Stimulated activated CD8-positive, alpha-beta memory T cell treated with anti-CD3 and anti-CD28 coated beads, Interleukin-7, amount 100 ng/mL, for 48 hours (primary cell): ENCODE measurements at places on chromosomes 4 and X.

DNA sequence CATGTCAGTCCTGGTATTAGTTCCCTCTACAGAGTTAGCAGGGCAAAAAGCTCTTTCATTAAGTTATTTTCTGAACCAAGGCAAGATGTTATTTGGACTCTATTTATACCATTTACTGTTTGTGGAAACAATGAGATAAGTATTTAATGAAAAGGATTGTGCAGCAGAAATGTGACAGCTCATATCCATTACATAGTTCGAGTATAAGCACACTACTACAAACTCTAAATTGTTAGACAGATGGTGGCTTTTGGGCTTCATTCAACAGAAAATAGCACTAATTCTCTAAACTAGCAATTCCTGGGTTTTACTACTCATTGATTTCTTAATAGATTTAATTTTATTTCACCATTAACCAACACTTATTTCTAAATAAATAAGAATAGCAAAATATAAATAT is 95.2 kb upstream of the ANK2 start:
- DNase-seq: no peak

GRCh38 chr4:147525494-147526271 is 44.8 kb downstream of the EDNRA start:
- DNase-seq: no peak

DNA sequence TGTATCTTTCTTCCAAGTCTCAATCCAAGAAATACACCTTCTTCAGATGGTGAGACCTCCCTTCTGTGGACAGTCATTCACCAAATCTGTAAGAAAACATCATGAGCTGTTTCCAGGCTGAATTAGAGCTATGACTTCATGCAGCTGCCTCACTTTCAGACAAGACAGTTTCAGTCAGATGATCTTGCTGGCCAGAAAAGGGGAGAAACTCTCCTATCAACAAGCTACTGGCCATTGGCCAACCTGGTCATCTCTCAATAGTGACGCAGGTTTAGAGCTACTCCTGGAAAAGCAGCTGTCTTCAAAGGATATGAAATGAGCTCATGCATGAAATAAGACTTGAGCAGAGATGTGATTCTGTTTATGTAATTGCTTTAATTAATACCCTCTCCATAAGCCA is 69.6 kb upstream of the NDP start:
- DNase-seq: no peak

DNA sequence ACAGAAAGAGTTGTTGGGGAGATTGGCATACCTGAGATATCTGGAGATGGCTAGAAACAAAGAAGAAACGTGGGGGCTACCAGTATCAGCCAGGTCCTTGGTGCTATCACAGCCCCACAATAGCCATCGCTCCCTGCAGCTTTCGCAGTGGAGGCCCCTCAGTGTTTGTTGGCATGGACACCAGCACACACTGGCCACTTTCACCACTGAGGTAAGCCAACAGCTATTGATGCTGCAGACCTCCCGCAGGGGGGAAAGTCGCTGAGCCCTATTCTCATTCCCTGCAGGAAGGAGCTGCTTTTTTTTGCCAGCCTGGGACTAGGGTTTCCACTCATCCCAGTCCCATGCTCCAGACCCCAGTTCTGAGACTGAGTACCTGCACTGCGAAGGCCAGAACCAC is 879.2 kb upstream of the IGFBP7 start:
- DNase-seq: no peak

GRCh38 chr4:177103619-177104018 is 206.1 kb upstream of the NEIL3 start:
- DNase-seq: no peak

- DNase-seq: no peak
Measured at GRCh38 chr4:44544158-44544557, 95.5 kb upstream of the KCTD8 start.

DNA sequence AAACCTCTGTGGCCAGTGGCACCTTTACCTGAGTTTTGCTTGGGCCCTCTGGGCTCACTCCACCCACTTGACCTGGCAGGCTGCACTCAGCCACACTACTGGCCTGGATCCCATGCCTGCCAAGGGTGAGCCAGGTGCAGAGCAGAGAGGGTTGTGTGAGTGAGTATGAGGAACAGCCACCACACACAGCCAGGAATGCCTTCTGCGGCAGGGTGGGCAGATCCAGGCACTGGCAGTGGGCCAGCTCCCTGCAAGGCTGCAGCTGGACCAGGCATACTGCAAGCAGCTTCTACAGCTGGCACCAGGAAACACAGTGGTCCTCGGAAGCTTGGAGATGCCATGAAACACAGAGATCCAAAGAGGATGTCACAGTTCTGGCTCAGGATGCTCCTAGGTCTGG is 570.1 kb upstream of the ACTRT1 start:
- no peak for DNase-seq

DNA sequence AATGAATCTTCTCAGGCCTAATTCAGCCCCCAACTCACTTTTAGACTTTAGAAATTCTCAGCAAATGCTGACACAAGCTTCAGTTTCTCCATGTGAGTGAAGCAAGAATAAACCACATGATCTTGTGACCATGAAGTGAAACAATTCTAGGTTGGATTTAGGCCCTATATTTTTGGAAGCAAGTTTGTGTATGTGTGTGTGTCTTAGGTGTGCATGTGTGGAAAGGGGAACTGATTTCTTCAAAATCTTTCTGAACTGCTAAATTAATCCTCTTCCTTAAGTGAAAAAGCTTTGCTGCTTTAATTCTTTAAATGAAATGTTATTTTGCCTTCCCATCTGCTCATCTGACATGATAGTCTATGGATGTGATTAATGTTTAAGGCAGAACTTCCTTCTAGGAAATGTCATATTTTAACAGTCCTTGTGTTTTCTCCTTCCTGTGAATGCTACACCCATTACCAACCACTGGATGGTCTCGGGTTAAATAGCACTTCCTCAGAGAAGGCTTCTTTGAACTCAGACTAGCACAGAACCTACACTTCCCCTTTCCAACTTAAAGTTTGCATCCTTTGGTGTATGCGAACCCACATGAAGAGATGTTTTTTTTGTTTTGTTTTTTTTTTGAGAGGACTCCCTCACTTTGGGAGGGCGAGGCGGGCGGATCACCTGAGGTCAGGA is 1.2 kb upstream of the TMEM144 start:
- no peak for DNase-seq

GRCh38 chr4:188647820-188648370 is 508.7 kb downstream of the TRIML1 start:
- no peak for DNase-seq

GRCh38 chr4:112532267-112532666 is 16.3 kb upstream of the NEUROG2 start:
- DNase-seq: no peak

DNA sequence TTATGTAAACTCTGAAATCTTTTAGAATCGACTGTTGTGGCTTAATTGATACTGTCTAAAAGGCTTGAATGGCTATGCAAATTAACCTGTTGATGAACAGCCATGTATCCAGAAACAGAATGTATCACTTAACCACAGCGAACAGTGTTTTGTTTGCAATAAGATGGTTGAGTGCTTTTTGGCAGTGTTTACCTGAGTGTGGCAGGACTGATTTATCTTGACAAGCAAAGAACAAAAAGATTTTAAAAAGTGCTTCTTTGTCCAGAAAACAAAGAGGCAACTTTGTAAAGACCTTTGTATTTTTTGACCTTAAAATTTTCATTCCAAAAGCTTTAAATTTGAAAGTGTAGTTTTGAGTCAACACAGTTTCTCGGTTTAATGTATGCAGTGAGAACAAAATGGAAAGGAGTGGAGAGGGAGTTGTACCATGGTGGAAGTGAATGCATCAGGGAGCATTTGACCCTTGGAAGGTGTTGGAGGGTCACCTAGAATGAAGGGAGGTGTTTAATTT is 18.0 kb downstream of the ARHGAP10 start:
- DNase-seq: no peak

- DNase-seq: no peak
Measured at GRCh38 chrX:121365572-121366161, 318.3 kb downstream of the GLUD2 start.

- DNase-seq: no peak
Measured at GRCh38 chr4:3367866-3368265, 73.9 kb upstream of the HGFAC start.

DNA sequence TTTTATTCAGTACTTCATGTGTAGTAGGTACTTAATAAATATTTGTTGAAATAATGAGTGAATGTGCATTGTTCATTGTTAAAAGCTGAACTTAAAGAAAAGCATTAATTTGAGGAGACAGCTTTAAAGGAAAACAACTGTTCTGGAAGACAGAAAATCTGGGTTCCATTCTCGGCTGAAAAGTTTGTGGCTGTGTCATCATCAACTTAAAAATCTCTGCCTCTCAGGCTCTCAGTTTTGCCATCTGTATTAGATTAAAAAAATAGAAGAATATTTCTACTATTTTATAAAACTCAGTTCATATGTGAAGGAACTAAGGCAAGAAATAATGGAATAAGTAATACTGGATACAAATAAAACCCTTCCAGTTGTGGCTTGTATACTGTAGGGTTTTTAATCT is 62.5 kb downstream of the FSTL5 start:
- no peak for DNase-seq

- DNase-seq: no peak
Measured at GRCh38 chr4:31995943-31996901, 1276.1 kb downstream of the PCDH7 start.

GRCh38 chrX:68299898-68300297 is 133.4 kb downstream of the OPHN1 start:
- DNase-seq: no peak

GRCh38 chr4:169342906-169343564 is 72.3 kb upstream of the SH3RF1 start:
- DNase-seq: no peak

DNA sequence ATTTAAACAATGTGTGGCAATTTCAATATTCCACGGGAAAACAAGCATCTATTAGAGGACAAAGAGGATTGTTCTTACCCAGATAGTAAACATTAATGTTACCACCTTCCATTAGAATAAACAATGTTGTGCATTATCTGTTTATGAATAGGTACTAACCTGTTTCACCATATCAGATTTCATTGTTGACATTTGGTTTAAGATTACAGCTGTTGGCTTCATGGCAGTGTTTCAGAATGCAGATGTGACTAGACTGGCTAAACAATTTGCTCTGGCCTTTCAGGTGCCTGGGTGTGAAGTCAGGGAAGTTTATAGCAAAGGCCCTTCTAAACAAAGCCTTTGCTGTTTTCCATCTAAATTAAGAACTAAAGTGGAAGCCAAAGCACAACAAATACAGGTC is 464.7 kb upstream of the FAM47C start:
- no peak for DNase-seq

- DNase-seq: no peak
Measured at GRCh38 chr4:87530868-87531267, 1.7 kb upstream of the SPARCL1 start.

DNA sequence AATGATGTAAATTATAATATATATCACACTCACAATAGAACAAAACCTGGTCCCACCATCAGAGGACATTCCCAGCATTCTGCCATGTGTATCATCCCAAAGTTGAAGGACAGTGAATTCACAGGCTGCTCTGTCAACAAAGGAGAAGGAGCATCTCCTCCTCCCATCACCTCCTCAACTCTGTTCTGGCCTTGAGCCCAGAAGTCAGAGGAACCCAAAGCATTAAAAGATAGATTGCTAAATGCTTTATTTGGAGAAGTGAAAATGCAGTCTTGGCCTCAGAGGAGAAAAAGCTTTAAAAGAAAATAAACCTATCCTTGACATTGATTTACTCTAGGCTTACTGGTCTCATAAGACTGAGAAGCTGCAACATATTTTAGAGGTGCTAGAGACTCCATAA is 268.8 kb upstream of the RASGEF1B start:
- no peak for DNase-seq

- no peak for DNase-seq
Measured at GRCh38 chr4:90112715-90113114, 14.5 kb upstream of the CCSER1 start.

DNA sequence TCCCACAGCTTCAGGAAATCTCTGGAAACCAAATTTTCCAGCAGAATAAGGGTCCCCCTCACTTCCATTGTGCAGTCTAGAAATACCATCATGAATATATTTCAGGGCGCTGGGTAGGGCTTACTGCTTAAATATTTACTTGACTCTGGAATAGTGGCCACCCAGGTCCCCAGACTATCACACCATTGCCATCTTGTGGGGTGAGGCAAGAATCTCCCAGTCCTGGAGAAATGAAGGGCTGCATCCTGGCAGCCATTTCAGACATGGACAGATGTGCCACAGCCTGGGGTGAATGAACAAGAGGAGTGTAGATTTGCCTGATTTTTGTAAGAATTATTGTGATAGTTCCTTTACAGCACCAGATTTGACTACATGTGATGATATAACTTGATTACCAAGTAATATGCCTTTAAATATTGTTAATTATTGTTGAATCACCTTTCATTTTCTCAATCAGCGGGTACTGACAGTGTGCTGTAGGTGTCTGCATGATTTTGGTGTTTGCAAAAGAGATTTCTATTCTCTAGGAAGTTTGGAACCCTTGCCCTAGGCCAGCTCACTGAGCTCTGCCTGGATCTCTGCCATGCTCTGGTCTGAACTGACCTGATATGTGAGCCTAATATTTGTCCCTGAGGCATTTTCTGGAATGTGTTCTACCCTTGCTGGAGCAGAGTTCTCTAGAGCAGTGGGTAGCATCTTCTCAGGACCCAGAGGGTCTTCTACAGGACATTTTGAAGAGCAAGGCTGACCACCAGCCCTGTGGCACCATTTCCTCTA is 183.4 kb downstream of the KIT start:
- no peak for DNase-seq

DNA sequence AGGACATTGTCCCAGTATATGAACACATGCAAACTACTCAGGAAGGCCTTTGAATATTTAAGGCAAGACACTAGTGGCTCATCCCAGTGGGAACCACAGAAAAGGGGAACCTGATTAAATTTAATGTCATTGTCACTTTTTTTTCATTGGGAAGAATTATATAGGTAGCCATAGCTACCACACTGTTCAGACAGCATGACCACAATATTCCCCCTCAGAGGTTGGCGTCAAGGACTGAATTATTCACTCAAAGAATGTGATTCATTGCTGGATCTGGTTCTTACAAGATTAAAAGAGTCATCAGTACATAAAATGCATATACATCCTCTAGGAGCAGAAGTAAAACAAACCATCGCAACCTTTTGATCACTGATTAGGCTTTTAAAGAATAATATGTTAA is 92.0 kb upstream of the SMARCAD1 start:
- DNase-seq: no peak

GRCh38 chr4:187598196-187598595 is 397.4 kb upstream of the ZFP42 start:
- no peak for DNase-seq
